ENCODE measurements at places on chromosomes 5 and 9. TPM values are rescaled to one million over a fixed set of nuclear protein-coding genes. Genes with fewer than 3 reads are reported as not detected.

GRCh38 chr5:149406203-149406978 is 27.3 kb upstream of the IL17B start:
- no peaks in the 10 kb centered on the region for H3K4me1 ChIP-seq
- peak overlapping the region; percentile 94 for H3K27ac ChIP-seq
- H3K4me3 ChIP-seq: peak overlapping the region; percentile 52
- H3K27me3 ChIP-seq: no peaks in the 10 kb centered on the region
- no peak for DNase-seq

RNF183 gene
- 3.4 TPM for total RNA-seq

DNA sequence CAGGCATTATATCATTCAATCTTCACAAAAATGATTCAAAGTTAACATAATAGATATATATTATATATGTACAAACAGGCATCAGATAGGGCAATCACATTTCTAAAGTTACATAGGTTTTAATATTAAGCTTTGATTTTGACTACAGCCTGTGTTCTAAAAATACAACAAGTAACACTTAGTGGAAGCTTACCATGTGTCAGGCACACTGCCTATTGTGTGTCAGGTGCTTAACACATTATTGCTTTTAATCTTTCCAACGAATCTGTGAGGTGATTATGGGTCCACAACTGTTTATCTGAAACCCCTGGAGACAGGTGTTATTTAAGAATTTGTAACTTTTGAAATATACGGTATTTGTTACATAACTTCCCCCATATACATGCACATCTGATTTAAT is 25.2 kb downstream of the FBN2 start:
- H3K4me1 ChIP-seq: no peaks in the 10 kb centered on the region
- H3K4me3 ChIP-seq: no peak overlapping the region
- no peak overlapping the region for H3K27ac ChIP-seq
- DNase-seq: no peak

DNA sequence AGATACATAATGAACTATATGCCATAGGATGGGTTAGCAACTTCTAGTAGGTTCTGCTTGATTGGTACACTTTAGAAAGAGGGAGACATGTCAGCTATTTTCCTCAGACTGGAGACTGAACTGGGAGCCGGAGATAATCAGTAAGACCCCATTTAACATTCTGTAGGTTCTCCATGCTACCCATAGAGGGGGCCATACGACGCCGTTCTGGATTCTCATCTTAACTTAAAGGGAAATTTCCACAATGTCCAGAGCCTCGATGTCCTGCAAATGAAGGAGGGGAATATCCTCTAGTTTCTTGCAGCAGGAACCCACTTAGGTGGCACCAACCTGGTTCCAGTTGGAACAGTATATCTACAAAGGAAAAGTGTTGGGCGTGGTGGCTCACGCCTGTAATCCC is 22.3 kb upstream of the NPM1 start:
- no peaks in the 10 kb centered on the region for H3K4me1 ChIP-seq
- H3K27me3 ChIP-seq: peaks cover 26% of the 10 kb centered on the region
- H3K27ac ChIP-seq: no peak overlapping the region
- no peak for DNase-seq
- no peak overlapping the region for H3K4me3 ChIP-seq

SKP2 gene
- total RNA-seq: 41.5 TPM

- DNase-seq: no peak
- H3K27ac ChIP-seq: peak overlapping the region; percentile 72
- no peaks in the 10 kb centered on the region for H3K4me1 ChIP-seq
- H3K36me3 ChIP-seq: no peaks in the 10 kb centered on the region
- no peaks in the 10 kb centered on the region for H3K27me3 ChIP-seq
Observed at GRCh38 chr5:153988510-153988909, 50.2 kb downstream of the FAM114A2 start.

DNA sequence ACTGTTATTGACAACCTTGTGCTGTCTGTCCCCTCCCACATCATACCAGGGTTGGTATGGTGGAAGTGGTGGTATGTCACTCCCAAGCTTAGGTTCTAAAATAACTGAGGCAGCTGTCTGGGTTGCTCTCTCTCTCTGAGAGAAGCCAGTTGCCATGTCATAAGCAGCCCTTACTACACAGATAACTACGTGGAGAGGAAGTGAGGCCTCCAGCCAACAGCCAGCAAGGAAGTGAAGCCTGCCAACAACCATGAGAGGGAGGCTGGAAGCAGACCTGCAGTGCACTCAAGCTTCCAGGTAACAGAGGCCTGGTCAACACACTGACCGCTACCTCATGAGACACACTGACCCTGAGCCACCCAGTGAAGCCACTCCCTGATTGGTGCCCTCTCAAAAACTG is 18.6 kb downstream of the CTNNAL1 start:
- no peak for DNase-seq
- no peak overlapping the region for H3K4me3 ChIP-seq
- H3K27ac ChIP-seq: peak overlapping the region; percentile 17
- no peaks in the 10 kb centered on the region for H3K4me1 ChIP-seq
- H3K27me3 ChIP-seq: peaks cover 10% of the 10 kb centered on the region

OGN gene
- total RNA-seq: 4.6 TPM

CD14 gene
- total RNA-seq: 46.7 TPM

GRCh38 chr5:14872070-14872989 is 752 bp upstream of the ANKH start:
- peak overlapping the region; percentile 94 for H3K27ac ChIP-seq
- H3K36me3 ChIP-seq: no peaks in the 10 kb centered on the region
- peak; percentile 11 for DNase-seq
- H3K4me3 ChIP-seq: peak overlapping the region; percentile 81
- no peaks in the 10 kb centered on the region for H3K27me3 ChIP-seq
- no peaks in the 10 kb centered on the region for H3K4me1 ChIP-seq

MRNIP gene
- total RNA-seq: 21.9 TPM

GRCh38 chr5:111977436-111977829 is 220.4 kb upstream of the NREP start:
- DNase-seq: no peak
- no peak overlapping the region for H3K27ac ChIP-seq
- H3K4me3 ChIP-seq: no peak overlapping the region
- no peaks in the 10 kb centered on the region for H3K36me3 ChIP-seq
- H3K4me1 ChIP-seq: no peaks in the 10 kb centered on the region

DNA sequence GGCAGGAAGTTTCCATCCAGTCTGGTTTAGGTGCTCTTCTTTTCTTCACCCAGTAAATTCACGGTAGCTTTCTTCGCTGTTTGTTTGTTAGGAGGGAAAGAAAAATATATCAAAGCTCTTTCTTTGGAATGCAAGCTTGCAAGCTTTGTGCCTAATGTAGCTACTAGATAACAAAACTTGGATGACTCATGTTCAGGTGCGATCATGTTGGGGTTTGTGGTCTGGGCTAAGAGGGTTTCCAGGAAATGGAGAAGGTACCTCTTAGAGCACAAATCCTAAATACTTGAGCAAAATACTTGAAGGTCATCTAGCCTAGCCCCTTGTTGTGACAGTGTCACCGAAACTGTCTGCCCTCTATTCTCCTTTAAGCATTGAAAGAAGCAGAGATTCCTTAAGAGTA is 17.7 kb downstream of the SRP19 start:
- peaks cover 6% of the 10 kb centered on the region for H3K4me1 ChIP-seq
- H3K27ac ChIP-seq: no peak overlapping the region
- H3K36me3 ChIP-seq: no peaks in the 10 kb centered on the region

DNA sequence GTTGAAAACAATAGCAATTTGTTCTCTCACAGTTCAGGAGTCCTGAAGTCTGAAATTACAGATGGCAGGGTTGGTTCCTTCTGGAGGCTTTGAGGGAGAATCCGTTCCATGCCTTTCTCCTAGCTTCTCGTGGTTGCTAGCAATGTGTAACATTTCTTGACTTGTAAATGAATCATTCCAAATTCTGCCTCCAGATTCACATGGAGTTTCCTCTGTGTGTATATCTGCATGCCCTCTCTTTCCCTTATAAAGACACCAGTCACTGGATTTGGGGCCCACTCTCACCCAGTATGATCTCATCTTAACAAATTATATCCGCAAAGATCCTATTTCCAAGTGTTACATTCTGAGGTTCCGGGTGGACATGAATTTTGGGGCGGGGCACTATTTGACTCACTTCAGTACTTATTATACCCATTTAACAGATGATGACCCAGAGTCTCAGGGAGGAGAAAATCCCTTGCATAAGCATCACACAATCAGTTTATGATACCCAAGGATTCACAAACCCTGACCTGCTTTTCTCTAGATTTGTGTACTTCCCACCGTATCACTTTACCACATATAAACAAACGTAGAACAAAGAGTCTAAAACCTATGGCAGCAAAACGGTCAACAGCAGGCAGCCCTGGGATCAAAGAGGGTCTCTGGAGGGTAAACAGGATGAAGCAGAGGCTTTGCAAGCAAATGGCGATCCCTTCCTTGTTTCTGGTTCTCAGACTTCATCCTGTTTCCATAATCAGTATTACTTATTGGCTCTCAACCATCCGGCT is 93.7 kb downstream of the C9orf152 start:
- no peak overlapping the region for H3K27ac ChIP-seq
- H3K4me1 ChIP-seq: no peaks in the 10 kb centered on the region
- H3K27me3 ChIP-seq: no peaks in the 10 kb centered on the region

DNA sequence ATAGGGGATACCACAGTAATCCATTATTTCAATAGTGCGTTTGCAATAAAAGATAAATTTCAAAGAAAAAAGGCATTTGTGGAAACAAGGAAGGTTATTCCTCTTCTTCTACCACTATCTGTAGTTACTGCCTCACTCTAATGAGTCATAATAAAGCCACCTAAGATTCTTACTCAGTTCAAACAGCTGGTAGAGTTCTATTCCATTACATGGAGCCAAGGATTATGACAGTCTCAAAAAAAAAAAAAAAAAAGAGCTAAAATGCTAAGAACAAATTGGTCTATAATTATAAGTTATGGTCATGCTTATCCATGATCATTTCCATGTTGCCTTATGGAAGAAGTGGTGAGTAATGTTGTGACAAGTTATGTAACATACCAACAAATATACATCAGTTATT is 46.3 kb downstream of the DENND1A start:
- no peak overlapping the region for H3K4me3 ChIP-seq
- no peak for DNase-seq
- H3K27ac ChIP-seq: no peak overlapping the region
- H3K27me3 ChIP-seq: no peaks in the 10 kb centered on the region
- H3K36me3 ChIP-seq: no peaks in the 10 kb centered on the region
- no peaks in the 10 kb centered on the region for H3K4me1 ChIP-seq

ERBIN gene
- total RNA-seq: 27.4 TPM

KIAA1958 gene
- total RNA-seq: 4.9 TPM

NOL6 gene
- total RNA-seq: 41.9 TPM

SLC4A9 gene
- not detected for total RNA-seq

GRCh38 chr5:177540438-177540837 is 13.9 kb downstream of the FAM193B start:
- peaks cover 87% of the 10 kb centered on the region for H3K4me1 ChIP-seq
- peaks cover 11% of the 10 kb centered on the region for H3K36me3 ChIP-seq
- no peak for DNase-seq
- H3K4me3 ChIP-seq: no peak overlapping the region
- peak overlapping the region; percentile 40 for H3K27ac ChIP-seq

Measured in esophagus squamous epithelium (tissue), 5 donors.